ENCODE measurements at places on chromosomes 3 and 15. TPM values are rescaled to one million over a fixed set of nuclear protein-coding genes. Genes with fewer than 3 reads are reported as not detected.

- DNase-seq, result no peak
Observed at GRCh38 chr3:45807133-45807532, 10.8 kb upstream of the SLC6A20 start.

The SNX22 gene
- under 0.01 TPM for total RNA-seq

- DNase-seq, result no peak
Observed at GRCh38 chr15:85404918-85405866, 24.8 kb downstream of the AKAP13 start.

DNA sequence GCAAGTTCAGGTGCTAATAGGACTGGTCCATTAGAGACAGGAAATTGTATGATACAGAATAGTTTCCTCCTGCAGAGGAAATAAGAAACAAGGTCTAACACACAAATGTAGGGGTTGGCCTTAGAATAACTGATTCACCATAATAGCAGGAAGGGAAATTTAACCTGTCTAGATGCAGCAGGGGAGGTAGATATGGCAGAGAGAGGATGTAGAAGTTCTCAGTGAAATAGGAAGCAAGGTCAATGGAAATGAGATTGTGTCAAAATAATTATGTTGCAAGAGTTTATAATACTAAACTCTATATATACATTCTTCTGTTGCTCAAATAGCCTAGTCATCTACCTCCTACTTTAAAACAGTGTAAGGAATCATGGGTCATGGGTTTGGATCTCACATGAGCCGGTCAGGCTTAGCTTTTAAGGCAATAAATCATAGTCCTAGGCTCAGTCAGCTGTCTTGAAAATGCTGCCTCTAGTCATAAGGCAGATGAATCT is 17.0 kb downstream of the BCL2A1 start:
- DNase-seq, result peak; percentile 7

- no peak for DNase-seq
Observed at GRCh38 chr15:60787837-60788691, 309.1 kb upstream of the ICE2 start.

GRCh38 chr3:133412183-133413132 is 12.6 kb downstream of the BFSP2 start:
- peak; percentile 26 for DNase-seq

DNA sequence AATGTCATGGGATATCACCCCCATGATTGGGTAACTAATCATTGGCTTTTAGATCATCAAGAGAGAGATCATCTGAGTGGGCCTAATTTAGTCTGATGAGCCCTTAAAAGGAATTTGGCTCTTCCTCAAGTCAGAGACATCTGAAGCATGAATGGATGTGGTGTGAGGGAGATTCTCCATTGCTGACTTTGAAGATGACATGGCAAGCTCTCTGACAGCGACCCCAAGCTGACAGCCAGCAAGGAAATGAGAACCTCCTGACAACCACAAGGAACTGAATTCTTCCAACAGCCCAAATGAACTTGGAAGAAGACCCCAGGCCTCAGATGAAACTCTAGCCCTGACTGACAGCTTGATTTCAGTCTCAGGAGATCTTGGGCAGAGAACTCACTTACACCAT is 108.4 kb upstream of the SPATA12 start:
- no peak for DNase-seq

- no peak for DNase-seq
Observed at GRCh38 chr3:62065985-62066693, 307.2 kb downstream of the FEZF2 start.

- DNase-seq, result peak; percentile 39
Observed at GRCh38 chr15:62549345-62549970, 384.4 kb upstream of the C2CD4B start.

- DNase-seq, result no peak
Observed at GRCh38 chr3:126932188-126932931, 50.6 kb upstream of the PLXNA1 start.

DNA sequence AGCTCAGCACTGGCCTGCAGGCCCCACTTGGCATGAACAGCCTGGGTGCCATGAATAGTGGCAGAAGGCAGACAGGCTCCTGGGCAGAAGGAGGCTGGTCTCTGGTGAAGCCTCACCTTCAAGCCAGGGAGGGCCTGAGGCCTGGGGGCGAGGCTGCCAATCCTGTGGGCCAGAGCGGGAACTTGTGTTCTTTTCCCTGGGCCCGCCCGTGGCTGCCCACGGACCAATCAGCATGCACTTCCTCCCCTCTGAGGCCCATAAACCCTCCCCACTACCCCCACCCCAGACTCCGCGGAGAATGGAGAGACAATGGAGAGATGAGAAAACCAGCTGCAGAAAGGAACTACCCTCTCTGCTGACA is 283.8 kb upstream of the ROBO1 start:
- DNase-seq, result no peak

The SLC15A2 gene
- total RNA-seq, result under 0.01 TPM

All from dermis microvascular lymphatic vessel endothelial cell (primary cell).